ENCODE measurements at places on chromosomes 7 and 10.
A peak's percentile ranks its signal among the peaks of the same experiment; 100 is the strongest.

- no peak for DNase-seq
Observed at GRCh38 chr10:31374146-31374696, 55.2 kb downstream of the ZEB1 start.

GRCh38 chr7:12373580-12374263 lies 29.9 kb downstream of the VWDE start:
- DNase-seq, result no peak

DNA sequence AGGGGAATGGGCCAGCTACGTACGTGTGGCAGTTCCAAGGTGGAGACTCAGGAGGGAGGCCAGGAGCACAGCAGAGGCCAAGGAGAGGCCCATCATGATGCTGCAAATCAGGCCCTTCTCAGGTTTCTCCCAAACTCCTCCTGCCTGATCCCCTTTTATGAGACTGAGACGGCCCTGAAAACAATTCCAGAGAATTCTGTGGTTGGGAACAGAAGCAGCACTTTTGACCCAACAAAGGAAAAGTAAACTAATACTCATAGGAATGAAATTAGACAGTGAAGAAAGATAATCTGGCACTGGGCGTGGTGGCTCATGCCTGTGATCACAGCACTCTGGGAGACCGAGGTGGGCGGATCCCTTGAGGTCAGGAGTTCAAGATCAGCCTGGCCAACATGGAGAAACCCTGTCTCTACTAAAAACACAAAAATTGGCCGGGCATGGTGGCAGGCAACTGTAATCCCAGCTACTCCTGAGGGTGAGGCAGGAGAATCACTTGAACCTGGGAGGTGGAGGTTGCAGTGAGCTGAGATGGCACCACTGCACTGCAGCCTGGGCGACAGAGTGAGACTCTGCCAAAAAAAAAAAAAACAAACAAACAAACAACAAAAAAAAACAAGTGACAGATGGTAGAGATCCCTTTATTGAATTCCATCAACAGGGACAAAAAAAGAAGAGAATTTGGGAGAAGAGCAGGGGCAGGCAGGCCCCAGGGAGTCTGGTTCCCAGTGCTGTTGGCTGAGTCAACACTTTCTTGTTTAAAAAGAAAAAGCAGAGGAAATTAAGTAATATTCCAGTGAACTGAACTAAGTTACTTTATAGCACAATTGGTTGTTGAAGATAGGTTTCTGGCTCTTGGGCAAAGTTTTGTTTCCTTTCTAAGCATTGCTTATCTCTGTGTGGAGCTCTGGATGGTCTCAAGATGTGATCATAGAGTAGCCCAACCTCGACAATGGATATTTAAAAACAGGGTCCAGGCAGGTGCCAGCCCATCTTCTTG lies at the start of gene CCL26:
TSS of gene CCL26 (minus strand) at position 131 of the 997 bp plus-strand sequence. CDS start at position 96, 35 bp downstream.
- no peak for DNase-seq

- no peak for DNase-seq
Observed at GRCh38 chr7:138662076-138662990, 38.8 kb downstream of the SVOPL start.

GRCh38 chr7:142632271-142633134 lies 116.8 kb upstream of the PRSS1 start:
- peak; percentile 58 for DNase-seq

GRCh38 chr10:87538092-87539015 lies 33.7 kb downstream of the MINPP1 start:
- no peak for DNase-seq
